ENCODE measurements at places on chromosomes 12 and 14.

GRCh38 chr12:8145754-8146441 is 10.9 kb upstream of the ZNF705A start:
- no peak for DNase-seq

- no peak for DNase-seq
Observed at GRCh38 chr12:32307326-32307725, 92.0 kb upstream of the FGD4 start.

- peak; percentile 70 for DNase-seq
Observed at GRCh38 chr14:23093991-23094665, 808 bp downstream of the ACIN1 start.

- no peak for DNase-seq
Observed at GRCh38 chr12:89783359-89784060, 74.9 kb upstream of the ATP2B1 start.

DNA sequence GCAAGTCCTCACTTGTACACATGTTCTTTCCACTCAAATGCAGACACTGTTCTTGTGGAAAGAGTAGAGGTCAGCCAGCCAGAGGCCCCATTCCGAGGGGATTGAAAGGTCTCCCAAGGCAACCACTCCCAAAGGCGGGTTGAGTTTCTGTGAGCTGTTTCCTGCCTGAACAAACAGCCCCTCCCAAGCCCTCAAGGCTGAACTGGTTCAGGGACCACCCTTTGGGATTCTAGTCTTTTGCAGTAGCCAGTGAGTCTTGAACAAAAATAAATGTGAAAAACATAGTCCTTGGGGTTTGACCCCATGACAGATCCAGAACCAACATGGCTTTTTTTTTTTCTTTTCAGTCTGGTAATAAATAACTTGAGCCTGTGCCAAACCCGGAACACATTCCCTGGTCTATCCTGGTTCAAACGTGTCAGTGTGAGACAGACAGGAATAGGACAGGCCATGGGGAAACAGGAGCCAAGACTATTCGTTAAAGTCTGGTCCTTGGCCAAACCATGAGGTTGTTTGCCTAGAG is 17.6 kb upstream of the STK38L start:
- DNase-seq: no peak

GRCh38 chr14:80587096-80587724 is 354.3 kb downstream of the CEP128 start:
- DNase-seq: no peak

DNA sequence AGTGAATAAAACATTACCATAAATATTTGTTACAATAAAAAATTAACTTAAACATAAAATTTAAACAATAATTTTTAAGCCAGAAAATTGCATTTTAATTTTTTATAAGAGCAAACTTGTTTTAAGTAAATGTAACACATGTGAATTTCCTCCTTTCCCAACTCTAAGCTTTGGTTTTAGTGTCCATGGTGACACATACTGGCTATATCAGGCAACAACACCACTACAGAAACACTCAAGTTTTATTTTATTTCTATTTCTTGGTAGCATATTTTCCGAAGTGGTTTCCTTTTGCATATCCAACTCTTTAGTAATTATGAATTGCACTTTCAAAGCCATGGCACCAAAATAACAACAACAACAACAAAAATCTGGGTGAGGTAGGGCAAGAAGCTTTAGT is 2.2 kb downstream of the NELL2 start:
- DNase-seq: no peak

Data from endothelial cell (in vitro differentiated cells).